ENCODE measurements at places on chromosomes 7 and 10.

DNA sequence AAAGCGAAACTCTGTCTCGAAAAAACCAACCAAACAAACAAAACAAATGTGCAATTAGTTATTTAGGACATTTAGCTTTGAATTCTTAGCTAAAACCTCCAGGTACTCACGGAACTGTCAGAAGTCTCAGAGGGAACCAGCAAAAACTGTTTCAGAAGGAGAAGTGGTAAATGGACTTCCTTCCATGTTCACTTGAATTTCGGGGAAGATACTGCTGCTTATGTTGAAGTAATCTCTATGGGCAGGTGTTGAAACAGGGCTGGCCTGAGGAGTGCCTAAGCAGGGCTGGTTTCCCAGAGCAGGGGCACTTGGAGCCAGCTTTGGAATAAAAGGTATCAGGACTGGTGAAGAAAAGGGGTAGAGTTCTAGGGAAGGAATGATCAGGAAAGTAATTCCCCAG lies 2.4 kb upstream of the EXOC6 start:
- DNase-seq, result no peak

DNA sequence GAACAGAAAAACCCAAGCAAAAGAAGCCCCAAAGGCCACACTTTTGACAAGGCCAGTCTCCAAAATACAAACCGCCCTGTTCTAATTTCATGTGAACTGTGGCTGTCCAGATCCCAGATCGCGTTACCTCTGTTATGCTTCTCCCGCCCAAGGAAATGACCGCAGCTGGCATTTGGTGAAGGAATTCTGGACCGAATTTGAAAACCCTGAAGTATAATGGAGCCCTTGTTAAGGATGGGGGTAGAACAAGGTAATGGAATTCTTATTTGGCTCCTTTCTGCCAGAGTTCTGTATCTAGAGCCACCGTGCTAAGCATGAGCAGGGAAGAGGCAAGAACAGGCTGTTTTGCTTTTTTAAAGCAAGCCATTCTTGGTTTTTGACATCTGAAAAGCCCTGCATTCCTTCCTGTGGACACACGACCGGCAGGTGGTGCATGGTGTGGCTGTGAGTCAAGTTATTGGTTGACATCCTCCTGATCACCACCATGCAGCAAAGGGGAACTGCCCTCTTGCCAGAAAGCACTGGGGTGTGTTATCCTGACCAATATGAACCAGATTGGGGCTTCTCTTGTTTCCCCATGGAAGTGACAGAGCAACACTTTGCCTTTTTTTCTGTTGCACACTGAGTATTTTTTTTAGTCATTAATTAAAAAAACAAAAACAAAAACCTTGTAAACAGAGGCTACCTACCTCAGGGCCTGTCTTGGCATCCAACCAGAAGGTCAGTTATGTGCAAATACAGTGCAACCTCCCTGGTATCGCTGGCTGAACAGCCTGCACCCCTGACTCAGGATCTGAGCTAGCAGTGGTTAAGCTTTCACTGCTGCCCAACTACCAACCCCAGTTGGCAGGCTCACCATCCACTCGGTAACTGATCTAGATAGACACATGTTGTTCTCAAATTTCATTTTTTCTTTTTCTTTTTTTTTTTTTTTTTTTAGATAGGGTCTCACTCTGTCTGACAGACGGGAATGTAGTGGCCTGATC lies 14.2 kb downstream of the UCMA start:
- DNase-seq, result no peak

DNA sequence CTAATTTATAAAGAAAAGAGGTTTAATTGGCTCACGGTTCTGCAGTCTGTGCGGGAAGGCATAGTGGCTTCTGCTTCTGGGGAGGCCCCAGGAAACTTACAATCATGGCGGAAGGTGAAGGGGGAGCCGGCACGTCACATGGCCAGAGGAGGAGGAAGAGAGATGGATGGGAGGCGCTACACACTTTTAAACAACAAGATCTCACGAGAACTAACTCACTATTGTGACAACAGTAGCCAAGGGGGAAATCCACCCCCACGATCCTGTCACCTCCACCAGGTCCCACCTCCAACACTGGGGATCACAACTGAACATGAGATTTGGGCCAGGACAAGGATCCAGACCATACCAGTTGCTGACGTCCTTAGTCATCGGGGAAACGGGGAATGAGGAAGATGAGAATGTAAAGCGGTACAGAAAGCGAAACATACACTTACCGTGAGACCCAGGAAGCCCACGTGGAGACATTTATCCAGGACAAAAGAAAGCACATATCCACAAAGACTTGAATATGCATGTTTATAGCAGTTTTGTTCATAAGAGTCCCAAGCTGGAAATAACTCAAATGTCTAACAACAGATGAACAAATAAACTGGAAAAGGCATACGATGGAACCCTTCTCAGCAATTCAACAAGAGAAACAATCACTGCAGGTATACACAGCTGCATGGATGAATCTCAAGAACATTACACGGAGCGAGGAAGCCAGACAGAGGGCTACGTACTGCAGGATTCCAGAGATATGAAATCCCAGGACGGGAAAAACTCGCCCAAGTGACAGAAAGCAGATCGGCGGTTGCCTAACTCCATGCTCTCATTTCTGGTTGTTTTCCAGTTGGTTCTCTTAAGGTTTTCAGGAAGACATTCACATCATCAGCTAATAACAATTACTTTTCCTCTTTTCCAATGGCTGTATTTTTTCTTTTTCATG lies 26.2 kb upstream of the INPP5A start:
- no peak for DNase-seq

GRCh38 chr10:100628061-100628460 lies 92.3 kb downstream of the HIF1AN start:
- no peak for DNase-seq

DNA sequence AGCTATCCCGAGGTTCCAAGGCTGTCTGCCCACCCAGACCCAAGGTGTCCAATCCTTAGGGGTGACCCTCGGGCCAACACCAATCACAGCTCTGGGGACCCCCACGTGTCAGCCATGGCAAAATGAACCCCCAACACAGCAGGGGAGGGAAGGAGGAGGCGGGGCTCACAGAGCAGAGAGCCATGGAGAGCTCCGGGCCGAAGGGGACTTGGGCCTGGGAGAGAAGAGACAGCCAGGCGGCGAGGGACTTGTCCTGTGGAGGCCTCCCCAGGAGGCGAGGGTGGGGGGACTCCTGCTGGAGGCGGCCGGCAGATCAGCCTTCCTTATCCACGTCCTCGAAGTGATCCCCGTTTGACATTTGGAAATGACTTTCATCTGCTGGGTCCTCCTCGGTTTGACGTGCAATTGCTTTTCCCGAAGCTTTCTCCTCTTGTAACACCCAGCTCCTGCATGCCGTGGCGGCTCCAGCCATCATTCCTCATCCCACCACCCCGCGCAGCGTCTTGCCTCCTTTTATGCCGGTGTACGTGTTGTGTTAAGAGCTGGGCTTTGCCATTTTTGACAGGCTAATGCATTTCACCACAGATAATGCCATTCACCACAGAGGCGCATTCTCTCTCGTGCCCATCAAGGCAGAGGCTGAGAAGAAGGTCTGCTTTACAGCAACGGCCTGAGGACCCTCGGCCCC lies 337.4 kb downstream of the DNAJB6 start:
- no peak for DNase-seq

Measured in BJ (cell line).